ENCODE measurements at places on chromosomes 11 and 22.

DNA sequence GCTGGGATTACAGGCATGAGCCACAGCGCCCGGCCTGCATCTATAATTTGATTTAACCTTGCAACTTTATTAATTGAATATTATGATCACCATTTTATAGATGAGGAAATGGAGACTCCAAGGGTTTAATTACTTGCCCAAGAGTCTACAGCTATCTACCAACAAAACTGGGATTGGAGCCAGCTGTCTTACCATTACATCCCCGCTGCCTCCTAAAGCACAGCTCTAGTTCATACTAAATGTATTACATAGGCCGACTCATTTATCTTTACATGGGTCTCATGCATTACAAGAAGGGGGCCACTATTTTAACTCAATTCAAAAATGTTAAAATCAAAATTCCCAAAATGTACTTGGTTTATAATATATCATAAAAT, 14.1 kb upstream of the TMA7B start:
- DNase-seq, result no peak

- no peak for DNase-seq
Observed at GRCh38 chr11:127679816-127680545, 679.4 kb upstream of the KIRREL3 start.

- peak; percentile 60 for DNase-seq
Observed at GRCh38 chr11:46006418-46007070, 84.1 kb downstream of the LARGE2 start.

DNA sequence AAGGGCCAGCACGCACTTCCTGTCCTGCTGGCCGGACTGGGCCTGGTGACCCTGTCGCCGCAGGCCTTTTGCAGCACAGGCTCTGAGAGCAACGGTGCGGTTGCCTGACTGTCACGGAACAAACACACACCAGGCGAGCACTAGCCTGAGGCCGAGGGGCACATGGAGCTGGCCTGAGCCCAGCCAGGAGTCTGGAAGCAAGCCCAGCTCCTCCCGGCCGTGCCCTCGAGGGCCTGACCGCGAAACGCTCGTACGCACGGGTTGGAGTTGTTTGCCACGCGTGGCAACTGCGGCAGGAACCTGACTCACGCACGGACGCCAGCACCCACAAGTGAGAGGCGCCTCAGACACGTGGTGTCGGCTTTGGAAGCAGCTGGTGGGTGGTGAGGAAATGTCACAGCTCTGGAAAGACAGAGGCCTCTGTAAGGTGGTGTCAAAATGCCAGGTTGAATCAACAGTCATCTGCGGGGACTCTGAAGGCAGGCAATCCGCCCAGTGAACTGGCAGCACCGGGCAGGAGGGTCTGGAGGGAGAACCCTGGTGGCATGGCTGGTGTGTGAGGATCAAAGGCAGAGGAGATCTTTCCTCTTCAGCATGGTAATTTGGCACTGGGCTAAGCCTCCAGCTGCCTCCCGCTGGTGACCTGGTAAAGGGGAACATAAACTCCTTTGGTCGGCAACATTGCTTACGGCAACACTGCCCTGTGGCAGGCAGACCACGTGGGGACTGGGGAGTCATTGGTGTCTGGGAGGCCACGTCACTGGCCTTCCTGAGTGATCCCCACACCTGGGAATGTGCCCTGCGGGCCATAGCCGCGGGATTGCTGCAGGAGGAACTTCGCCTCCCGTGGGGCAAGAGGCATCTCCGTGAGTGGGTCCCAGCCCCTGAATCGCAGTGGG, 15.3 kb upstream of the IL17REL start:
- DNase-seq, result no peak

DNA sequence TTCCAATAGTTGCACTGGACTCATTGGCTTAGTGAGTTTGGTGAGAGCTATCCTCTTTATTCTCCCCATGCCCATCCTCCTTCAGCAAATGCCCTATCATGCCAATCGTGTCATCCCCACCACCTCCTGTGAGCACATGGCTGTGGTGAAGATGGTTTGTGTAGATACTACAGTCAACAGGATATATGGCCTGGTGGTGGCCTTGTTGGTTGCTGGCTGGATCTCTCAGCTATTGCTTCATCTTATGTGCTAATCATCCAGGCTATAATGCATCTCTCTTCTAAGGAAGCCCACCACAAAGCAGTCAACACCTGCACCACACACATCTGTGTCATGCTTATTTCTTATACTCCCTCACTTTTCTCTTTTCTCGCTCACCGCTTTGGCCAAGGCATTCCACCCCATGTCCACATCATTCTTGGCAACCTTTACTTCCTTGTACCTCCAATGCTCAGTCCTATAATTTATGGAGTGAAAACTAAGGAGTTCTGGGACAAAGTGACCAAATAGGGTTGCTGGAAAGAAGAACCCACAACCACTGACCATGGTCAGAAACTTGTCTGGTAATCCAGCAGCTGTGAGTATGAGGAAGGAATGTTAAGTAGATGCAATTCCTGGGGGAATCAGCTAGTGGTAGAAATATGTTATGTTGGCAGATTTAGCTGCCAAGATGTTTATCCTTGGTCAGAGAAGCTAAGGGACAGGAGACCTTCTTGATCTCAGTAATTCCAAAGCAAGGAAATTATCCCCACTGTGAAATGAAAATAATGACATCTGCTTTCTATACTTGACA, 16.3 kb upstream of the OR56B1 start:
- no peak for DNase-seq

Data from DMS79 treated with DMSO at 0.1 percent for 48 hours (cell line).